ENCODE measurements at places on chromosomes 7 and 10. TPM values are rescaled to one million over a fixed set of nuclear protein-coding genes. Genes with fewer than 3 reads are reported as not detected.
A peak's percentile ranks its signal among the peaks of the same experiment; 100 is the strongest.

DNA sequence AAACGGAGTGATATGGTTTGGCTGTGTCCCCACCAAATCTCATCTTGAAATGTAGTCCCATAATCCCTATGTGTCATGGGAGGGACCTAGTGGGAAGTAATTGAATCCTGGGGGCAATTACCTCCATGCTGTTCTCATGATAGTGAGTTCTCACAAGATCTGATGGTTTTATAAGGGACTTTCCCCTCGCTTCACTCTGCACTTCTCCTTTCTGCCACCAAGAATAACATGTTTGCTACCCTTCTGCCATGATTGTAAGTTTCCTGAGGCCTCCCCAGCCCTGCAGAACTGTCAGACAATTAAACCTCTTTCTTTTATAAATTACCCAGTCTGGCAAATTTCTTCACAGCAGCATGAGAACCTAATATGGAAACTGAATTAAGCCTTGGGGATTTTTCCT, 19.1 kb downstream of the FAM3C start:
- DNase-seq, result no peak

- DNase-seq, result peak; percentile 81
These were observed at the start of gene EPHB6 for GRCh38 chr7:142854372-142855113. TSS of gene EPHB6 (plus strand) at chr7:142855076. CDS start at chr7:142863228, 8,152 bp downstream.

DNA sequence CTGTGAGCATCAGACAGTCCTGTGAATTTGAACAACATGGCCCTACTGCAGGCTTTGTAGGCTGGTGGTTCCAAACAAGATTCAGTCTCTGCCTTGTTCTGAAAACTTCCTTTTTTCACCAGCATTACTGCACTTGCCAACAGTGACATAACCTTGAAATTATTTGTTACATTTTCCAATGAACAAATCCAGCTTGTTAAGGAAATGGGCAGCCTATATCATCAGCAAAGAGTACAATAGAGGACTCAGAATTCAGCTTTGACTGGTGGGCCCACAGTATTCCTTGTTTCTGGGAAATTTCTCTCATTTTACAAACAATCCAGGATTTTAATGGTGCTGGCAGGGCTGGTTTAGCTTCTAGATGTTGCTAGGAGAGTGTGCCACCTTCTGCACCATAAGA, 703.7 kb upstream of the FZD8 start:
- DNase-seq, result no peak

- DNase-seq, result no peak
These were observed 26.4 kb downstream of the MYL10 start for GRCh38 chr7:101602484-101603241.

DNA sequence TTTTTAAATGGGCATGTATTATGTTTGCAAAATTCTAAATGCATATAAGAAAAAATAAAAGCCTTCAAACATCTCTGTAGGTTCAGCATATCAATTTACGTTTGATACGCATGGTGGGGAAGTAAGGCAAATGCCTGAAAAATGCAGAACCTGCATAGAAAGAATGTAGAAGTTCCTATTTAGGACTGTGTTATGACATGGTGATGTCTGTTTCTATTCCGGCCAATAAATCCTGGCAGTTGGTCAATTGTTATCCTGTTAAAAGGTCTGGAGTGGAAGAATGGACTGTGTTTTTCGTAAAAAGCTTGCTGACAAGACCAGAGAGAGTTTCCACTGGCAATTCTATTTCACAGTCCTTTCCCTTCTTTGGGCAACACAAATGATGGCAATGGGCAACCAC, 49.6 kb upstream of the CAV2 start:
- no peak for DNase-seq

- DNase-seq, result no peak
These were observed 9.3 kb upstream of the TMEM270 start for GRCh38 chr7:73851410-73852338.

- DNase-seq, result no peak
These were observed 213.7 kb downstream of the TWIST1 start for GRCh38 chr7:18903695-18904094.

GRCh38 chr7:102287111-102287980, 678 bp downstream of the SH2B2 start:
- DNase-seq, result no peak

- DNase-seq, result no peak
These were observed 102.4 kb downstream of the SEMA3A start for GRCh38 chr7:84092207-84092606.

DNA sequence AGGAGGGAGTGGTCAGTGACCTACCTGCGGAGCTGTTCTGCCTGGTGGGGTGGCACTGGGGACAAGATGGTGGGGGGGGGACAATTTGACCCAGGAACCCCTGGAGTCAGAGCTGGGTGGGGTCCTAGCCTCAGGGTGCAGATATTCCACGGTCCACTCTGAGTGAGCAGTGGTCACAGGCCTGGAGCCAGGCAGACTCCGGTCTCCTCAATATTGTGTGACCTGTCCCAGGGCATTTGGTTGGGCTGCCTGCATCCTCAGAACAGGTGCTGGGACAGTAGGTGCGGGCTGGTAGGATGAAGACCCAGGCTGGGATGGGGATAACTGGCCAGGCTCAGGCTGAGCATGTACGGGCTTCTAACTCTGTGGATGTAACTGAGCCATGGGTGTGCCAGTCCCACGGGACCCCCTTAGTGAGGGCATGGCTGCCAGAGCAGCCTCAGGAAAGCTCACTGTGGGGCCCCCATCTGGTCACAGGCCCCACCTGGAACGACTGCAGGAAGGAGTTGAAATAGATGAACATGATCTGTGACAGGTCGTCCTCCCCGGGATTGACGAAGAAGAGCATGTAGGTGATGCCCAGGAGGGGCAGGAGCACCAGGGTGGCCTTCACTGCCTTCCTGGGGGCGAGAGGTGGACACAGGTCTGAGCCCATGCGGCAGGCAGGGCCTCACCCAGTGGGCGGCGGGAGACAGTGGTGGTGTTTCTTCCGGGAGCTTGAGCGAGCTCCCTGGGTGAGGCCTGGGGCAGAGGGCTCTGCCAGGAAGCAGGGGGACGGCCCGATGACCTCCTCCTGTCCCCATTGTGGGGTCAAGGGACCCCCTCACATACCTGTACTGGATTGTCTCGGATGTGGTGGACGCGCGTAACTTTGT, 26.9 kb downstream of the CRHR2 start:
- DNase-seq, result no peak

GRCh38 chr10:3295582-3296151, 123.1 kb upstream of the PITRM1 start:
- no peak for DNase-seq

- DNase-seq, result no peak
These were observed 82.6 kb upstream of the OIT3 start for GRCh38 chr10:72810976-72811375.

- peak; percentile 93 for DNase-seq
These were observed 221.6 kb upstream of the MKLN1 start for GRCh38 chr7:131105799-131106680.

DNA sequence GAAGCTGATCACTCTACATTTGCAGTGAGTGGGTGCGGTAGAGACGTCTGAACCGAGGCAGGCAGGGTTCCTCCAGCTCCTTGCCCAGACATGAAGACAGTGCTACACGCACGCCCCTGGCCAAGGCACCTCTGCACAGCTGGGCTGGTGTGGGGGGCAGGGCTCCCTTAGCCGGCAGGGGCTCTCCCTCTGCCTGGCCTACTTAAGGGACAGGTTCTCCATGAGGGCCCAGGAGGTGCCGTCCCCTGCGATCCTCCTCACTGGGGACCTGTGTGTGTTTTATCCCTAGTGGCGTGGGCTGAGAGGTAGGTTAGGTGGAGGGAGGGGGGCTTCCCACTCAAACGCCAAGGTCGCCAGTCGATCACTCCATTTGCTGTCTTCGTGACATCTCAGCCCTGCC, 35.3 kb downstream of the IL15RA start:
- DNase-seq, result peak; percentile 44

DNA sequence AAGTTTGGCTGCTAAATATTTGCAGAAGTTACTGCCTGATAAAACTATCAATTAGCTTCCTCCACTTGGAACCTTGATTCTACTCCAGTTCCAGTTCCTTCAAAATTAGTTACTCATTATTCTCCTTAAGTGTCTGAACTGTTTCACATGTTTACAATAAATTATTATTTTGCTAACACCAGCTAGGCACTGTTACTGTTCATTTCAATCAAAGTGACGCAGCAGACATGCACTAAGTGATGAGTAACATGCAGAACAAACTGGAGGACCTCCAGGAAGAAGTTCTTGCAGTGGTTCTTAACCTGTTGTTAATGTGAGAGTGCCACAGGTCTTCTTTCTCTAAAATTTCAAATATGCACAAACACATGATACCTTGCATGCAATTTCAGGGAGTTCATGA, 491.8 kb upstream of the SEMA3A start:
- DNase-seq, result no peak

- peak; percentile 75 for DNase-seq
These were observed 6.1 kb upstream of the VCL start for GRCh38 chr10:73991884-73992245.

GRCh38 chr7:29878081-29878688, 71.9 kb downstream of the WIPF3 start:
- DNase-seq, result no peak

- no peak for DNase-seq
These were observed 130.0 kb downstream of the PDE1C start for GRCh38 chr7:31940167-31940566.

The CPVL gene
- total RNA-seq, result not detected

The ASB10 gene
- not detected for total RNA-seq

The CSGALNACT2 gene
- 41.3 TPM for total RNA-seq

The LFNG gene
- total RNA-seq, result 153 TPM
